ENCODE measurements at places on chromosomes 3 and 15.

- DNase-seq = no peak
These were observed 12.4 kb downstream of the SLCO3A1 start for GRCh38 chr15:91865950-91866349.

GRCh38 chr3:128503164-128503651, 10.2 kb upstream of the GATA2 start:
- DNase-seq = no peak

DNA sequence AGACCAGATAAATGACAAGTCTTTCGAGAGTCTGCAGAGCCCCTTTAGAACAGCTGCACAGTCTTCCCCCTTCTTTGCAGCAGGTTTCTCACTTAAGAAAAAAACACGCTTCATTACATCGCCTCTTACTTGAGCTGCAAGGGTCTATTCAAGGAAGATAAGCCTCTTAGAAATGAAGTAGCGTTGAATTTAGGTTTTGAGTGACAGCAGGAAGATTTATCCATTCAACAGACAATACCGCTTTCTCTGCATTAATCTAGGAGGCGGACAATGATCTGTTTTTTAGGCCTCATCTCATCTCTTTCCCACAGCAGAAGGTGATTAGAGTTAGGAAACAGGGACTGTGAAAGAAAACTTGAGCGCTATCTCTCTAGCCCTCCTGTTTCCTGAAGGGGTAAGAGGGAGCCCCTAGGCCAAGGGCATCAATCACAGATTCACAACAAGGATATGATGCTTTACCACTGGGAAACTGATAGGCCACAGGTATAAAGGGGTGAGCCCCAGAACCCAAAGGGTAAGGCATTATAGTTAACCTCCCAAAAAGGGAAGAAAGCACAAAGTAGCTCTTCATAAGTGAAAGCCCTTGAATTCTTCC, 84.3 kb downstream of the MECOM start:
- no peak for DNase-seq

DNA sequence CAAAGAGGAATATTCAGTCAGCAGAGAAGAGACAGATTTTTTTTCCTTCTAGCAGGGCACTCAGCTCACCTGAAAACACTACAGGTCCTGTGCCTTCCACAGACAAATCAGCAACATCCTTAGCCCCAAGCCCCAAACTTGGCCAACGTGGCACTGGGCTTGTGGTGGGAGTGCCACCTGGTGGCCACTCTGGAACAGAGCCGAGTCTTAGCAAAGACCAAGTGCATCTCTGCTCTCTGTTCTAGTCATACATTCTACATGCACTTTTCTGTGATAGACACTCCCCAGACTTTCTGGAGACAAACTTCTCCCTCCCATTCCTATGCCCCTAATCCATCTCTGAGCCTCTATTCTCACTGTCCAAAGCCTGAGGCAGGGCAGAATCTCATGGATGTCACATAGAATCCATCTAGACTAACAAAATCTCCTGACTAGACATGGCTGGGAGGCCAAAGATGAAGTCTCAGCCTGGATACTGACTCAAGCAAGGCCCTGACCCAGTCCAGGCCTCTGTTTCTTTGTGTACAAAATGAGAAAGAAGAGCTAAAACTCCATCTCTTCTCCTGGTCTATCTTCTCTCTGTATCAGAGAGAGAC, 5.1 kb upstream of the SEMA7A start:
- peak; percentile 62 for DNase-seq

DNA sequence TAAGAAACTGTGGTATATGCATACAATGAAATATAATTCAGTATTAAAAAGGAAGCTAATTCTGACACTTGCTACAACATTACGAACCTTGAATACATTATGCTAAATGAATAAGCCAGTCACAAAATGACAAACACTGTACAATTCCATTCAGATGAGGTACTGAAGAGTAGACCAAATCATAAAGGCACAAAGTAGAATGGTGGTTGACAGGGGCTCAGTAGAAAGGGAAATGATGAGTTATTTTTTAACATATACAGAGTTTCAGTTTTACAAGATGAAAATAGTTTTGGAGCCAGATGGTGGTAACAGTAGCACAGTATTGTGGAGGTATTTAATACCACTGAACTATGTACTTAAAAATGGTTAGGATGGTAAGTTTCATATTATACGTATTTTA, 254.6 kb upstream of the RBMS3 start:
- no peak for DNase-seq

GRCh38 chr3:11323813-11324212, 51.6 kb downstream of the ATG7 start:
- no peak for DNase-seq
